ENCODE measurements at places on chromosomes 12 and 14.

DNA sequence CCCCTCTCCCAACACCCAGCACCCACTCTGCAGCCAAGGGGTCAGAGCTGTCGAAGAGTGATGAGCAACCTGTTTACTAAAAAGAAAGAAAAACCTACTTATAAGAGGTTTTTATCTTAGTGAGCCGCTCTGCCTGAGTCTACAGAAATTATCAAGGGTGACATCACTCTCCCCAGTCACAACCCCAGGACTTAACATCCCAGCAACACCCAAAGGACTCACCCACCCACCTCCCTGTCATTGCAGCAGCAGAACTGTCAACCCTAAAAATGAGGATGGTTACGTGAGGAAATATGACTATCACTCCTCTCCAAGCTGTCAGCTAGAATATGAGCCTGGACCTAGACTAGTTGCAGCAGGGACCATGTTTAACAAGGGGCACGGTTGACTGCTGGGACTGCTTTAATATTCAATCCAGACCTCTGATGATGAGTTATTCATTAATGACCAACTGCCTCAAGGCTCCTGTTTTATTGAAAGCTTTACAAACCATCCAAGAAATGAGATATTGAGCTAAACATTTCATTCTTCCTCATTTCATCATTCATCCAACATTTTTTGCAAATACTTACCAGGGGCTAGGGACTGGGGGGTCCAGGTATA lies 53.9 kb upstream of the FICD start:
- no peak for DNase-seq

DNA sequence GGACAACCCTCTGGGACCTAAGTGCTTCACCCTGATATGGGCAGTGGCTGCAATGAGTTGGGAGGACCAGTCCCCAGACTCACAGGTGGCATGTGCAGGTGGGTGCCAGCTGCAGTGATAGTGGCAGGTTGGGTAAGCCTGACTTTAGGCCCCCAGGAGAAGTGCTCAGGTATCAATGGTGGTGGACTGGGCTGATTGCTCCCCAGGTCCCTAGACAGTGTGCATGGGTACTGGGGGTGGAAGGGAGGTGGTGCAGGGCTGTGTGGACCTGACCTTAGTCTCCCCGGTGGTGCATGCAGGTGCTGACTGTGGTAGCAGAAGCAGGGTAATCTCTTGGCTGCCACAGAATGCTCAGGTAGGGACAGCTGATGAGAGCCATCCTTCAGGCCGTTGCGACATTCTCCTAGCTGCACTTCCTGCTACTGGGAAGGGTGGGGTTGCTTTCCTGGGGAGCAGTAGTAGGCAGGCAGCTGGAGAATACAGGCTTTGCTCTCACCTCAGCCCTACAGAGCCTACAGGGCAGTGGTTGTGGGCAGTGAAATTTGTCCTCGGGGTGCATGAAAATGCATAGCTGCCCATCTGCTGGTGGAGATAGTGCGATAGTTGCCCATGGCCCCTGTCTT lies 33.3 kb upstream of the CCND2 start:
- no peak for DNase-seq

DNA sequence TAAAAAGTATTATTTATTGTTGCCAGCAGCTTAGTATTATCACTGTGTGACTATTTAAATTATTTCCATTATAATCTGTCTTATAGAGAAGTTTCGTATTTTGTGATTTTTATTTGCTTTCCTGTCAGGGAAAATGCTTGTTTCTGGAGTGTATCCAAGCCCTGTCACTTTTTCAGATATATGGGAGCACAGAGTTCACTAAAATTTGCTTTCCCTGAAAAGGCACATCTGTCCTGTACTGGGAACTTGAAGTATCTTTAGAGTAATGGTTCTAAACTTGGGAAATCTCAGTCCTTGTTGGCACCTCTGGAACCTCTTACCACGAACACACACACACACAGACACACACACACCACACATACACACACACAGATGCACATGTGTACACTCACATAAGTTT lies 39.3 kb upstream of the SSTR1 start:
- no peak for DNase-seq

- no peak for DNase-seq
Observed at GRCh38 chr12:116528065-116528464, 31.1 kb upstream of the MAP1LC3B2 start.

DNA sequence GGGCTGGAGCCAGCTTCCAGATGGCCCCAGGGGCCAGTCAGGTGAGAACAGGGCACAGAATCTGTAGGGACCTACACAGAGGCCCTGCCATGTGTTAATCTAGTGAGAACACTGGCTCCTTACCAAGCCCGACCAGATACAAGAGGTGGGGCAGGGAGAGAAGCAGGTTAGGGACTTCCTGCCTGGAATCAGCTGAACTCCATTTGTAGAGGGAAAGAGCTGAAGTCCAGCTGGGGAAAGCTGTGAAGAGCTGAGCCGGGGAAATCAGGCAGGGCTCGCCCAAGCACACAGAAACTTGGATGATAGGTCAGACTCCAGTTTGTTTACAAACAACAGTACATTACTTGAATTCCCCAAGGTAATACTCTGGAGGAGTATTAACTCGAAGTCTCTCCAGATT lies 46.7 kb downstream of the PTGER2 start:
- no peak for DNase-seq

DNA sequence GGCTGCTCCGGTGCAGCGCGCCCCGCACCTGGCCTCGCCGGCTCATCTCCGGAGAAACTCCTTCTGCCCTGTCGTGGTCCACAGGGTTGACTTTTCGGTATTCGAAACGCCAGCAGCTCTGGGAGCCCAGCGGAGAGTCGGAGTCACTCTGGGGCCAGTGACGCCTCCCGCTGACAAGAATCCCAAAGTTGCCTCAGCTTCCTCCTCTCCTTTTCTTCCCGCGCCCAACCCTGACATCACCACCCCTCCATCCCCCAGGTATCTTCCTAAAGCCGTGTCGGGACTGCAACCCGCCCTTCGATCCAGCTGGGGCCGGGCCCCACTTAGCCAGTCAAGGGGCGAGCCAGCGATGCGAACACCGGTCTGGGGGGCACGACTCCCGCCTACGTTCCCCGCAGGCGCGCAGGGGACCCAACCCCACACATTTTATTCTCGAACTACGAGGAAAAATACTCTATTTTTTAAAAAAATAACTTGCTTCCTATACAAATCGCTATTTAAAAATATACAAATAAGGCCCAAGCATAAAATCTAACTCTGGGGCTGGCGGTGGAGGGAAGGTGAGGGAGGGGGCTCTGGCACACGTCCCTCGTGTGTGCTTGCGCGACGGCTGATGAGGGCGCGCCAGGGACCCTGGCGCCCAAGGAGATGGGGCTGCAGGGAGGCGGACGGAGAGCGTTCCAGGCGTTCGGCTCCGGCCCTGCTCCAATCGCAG lies 2.1 kb downstream of the NKX2-8 start:
- no peak for DNase-seq

GRCh38 chr12:13538136-13538535 lies 341.6 kb downstream of the EMP1 start:
- DNase-seq: no peak

DNA sequence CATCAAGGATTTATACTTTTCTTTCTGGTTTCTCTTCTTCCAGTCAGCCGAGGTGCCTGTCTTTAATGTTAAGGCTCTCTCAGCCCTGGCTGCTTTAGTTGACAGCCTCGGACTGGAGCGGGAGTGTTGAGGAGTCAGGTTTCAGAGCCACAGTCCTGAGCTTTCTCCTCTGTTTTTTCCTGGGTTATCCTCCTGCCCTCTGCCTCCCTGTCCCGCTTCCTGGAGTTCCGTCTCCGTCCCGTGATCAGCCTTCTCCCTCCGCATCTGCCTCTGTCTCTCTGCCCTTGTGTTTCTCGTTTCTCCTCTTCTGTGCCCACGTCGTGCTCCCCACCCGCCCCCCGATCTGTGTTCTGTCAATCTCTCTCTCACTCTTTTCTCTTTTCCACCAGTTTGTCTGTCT lies 33.0 kb downstream of the IQSEC3 start:
- DNase-seq: no peak

- DNase-seq: no peak
Observed at GRCh38 chr14:78592616-78593219, 422.5 kb downstream of the NRXN3 start.

GRCh38 chr12:117069101-117069797 lies 30.0 kb downstream of the TESC start:
- no peak for DNase-seq

- no peak for DNase-seq
Observed at GRCh38 chr12:58670623-58671022, 249.7 kb downstream of the LRIG3 start.

- DNase-seq: no peak
Observed at GRCh38 chr14:40847480-40847879, 759.2 kb upstream of the LRFN5 start.

DNA sequence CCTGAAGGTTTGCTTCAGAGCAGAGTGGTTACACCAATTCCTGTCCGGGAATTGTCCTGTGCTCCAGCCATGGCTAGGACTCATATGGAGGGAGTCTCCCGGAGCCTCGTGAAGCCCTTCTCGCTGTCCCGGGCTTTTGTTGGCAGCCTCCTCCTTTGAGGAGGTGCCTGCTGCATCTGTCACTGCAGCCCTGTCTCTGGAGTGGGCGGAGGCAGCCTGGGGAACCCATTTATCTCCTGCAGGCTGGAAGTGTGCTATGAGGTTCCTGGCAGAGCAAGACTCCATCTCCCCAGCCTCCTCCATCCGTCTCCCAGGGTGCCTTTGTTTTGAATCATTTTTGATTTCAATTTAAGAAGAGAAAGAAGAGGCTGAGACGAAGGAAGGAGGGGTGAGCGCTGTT lies 355.3 kb downstream of the GLT1D1 start:
- DNase-seq: no peak

DNA sequence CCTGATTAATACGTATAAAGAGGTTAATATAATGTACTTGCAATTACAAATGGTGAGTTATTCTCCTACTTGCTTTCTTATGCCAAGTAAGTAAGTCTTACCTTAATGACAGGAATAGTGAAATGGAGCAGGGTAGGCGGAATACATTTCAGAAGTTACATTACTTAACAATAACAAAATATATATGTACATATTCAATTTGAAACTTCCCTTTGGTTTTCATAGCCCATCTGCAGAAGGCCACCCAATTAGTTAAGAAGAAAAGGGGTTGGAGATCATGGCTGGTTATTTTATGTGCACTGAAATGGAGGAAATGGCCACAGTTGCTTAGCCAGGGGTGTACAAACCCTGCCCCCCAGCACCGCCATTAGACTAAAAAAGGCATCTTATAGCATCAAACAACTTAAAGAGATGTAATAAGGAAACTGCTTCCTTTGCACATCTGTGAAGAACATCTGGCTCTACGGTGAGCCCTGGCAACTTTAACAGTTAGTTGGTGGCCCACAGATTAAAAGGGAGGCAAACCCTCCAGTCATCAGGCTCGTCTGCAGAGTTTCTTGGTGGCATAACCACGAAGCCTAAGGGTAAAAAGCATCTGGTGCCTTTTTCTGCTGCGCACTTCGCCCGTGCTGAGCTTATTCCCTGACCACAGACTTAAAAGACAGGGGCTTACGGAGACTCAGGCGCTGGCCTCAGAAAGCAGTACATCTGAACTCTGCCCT lies 38.8 kb upstream of the DACT1 start:
- no peak for DNase-seq

GRCh38 chr12:46965880-46966279 lies 113.5 kb upstream of the PCED1B start:
- DNase-seq: no peak

- DNase-seq: no peak
Observed at GRCh38 chr12:95830335-95831089, 28.2 kb upstream of the SNRPF start.

GRCh38 chr12:102685841-102686240 lies 205.5 kb upstream of the IGF1 start:
- no peak for DNase-seq

- DNase-seq: no peak
Observed at GRCh38 chr14:104263675-104264358, 125.4 kb downstream of the KIF26A start.

GRCh38 chr14:60051721-60052221 lies 40.0 kb upstream of the PCNX4 start:
- peak; percentile 15 for DNase-seq

DNA sequence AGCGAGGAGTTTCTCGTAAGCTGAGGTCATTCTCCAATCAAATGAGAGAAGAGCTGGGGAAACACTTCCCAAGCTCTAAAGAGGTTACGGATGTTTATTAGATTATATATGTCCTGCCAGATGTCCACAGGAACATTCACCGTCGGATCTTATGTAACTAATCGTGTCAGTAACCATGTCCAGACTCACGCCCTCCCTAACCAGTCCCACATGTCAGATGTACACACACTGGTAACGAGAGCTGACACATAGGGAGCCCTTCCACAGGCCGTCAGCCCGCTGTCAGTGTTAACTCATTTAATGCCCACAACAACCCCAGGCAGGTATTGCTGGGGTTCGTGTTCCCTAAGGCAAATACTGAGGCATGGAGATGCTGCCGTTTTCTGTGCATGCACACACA lies 223.7 kb upstream of the RTL1 start:
- no peak for DNase-seq

GRCh38 chr14:24903337-24903736 lies 146.6 kb downstream of the STXBP6 start:
- DNase-seq: no peak

- no peak for DNase-seq
Observed at GRCh38 chr12:132151145-132151765, 7.0 kb downstream of the NOC4L start.

GRCh38 chr12:49889361-49890095 lies 14.2 kb downstream of the FAIM2 start:
- DNase-seq: no peak

GRCh38 chr12:102757154-102757881 lies 159.7 kb downstream of the PAH start:
- no peak for DNase-seq

DNA sequence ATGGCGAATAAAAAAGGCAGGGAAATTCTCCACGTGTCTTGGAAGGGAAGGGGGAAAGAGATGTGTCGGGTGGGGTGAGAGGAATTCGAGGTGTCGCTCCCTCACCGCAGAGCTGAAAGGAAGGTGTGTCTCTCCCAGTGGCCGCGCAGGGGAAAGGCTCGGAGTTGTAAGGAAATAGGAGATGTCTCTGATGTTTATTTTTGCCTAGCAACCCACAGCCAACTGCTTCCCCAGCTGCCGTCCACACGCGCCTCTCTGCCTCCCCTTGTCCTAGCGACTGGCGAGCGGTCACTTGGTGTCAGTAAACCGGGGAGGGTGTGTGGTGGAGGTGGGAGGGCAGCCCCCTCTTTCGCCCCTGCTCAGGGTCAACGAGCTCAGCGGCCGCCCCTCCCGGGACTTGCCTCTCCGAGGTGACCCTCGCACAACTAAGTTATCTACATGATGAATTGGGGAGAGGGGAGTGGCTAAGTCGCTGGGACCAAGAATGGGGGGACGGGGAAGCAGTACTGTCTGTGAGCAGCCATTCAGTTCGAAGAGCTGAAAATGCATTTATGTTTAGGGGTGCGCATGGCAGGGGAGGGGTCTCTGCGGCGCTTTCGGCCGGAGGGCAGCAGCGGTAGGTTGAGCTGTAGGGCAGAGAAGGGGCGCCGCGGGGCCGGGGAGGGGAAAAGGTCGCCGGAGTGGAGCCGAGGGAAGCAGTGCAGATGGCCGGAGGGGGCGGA lies 585 bp upstream of the DYRK2 start:
- peak; percentile 62 for DNase-seq
